ENCODE measurements at places on chromosomes 5 and 9.

GRCh38 chr5:14850419-14851049 is 21.0 kb downstream of the ANKH start:
- DNase-seq: no peak

GRCh38 chr9:37801287-37801850 is 772 bp downstream of the DCAF10 start:
- DNase-seq: no peak

GRCh38 chr5:67037171-67037570 is 159.4 kb downstream of the CD180 start:
- DNase-seq: no peak

- no peak for DNase-seq
These were observed 198.6 kb downstream of the PAX5 start for GRCh38 chr9:36835271-36835996.

Measured in NCI-H1092 (cell line).